ENCODE measurements at places on chromosomes 1 and 21. TPM values are rescaled to one million over a fixed set of nuclear protein-coding genes. Genes with fewer than 3 reads are reported as not detected.

The S100A3 gene
- total RNA-seq = not detected

The AKT3 gene
- 41.4 TPM for total RNA-seq

The NCAM2 gene
- not detected for total RNA-seq

The TMEM82 gene
- not detected for total RNA-seq

The ZMPSTE24 gene
- total RNA-seq = 25.4 TPM

The OLIG2 gene
- not detected for total RNA-seq

The GPR161 gene
- 0.65 TPM for total RNA-seq

The UBASH3A gene
- total RNA-seq = 70.6 TPM

The LDLRAD1 gene
- total RNA-seq = not detected

The GPR37L1 gene
- not detected for total RNA-seq

The LCE1D gene
- total RNA-seq = not detected

The NBPF4 gene
- total RNA-seq = not detected

The TMEM200B gene
- total RNA-seq = not detected

The SPRR2B gene
- not detected for total RNA-seq

The RGS13 gene
- not detected for total RNA-seq

The BSND gene
- 0.13 TPM for total RNA-seq

The SCAMP3 gene
- 87.5 TPM for total RNA-seq

The LRRC41 gene
- 40.3 TPM for total RNA-seq

The SPRR1B gene
- total RNA-seq = not detected

The SHISA4 gene
- 0.81 TPM for total RNA-seq

The HES4 gene
- total RNA-seq = not detected

The KCNE2 gene
- total RNA-seq = not detected

The C4BPA gene
- not detected for total RNA-seq

The DNALI1 gene
- 0.13 TPM for total RNA-seq

The INSRR gene
- 0.13 TPM for total RNA-seq

The VWA5B1 gene
- total RNA-seq = not detected

The C1QTNF12 gene
- total RNA-seq = 4.2 TPM

The LHX8 gene
- not detected for total RNA-seq

The TNFRSF1B gene
- 447 TPM for total RNA-seq

The FCAMR gene
- total RNA-seq = not detected

The S100A7A gene
- total RNA-seq = not detected

The WNT3A gene
- not detected for total RNA-seq

The LINGO4 gene
- 1.2 TPM for total RNA-seq

The DMRTA2 gene
- total RNA-seq = not detected

The BEND5 gene
- 0.80 TPM for total RNA-seq

The NPL gene
- total RNA-seq = 3.7 TPM

The SERTAD4 gene
- not detected for total RNA-seq

The ZBTB8A gene
- total RNA-seq = 0.20 TPM

The ANKRD45 gene
- not detected for total RNA-seq

The LRRC7 gene
- not detected for total RNA-seq

The FNDC10 gene
- 2.7 TPM for total RNA-seq

The DYRK1A gene
- 73.6 TPM for total RNA-seq

The ANGPTL3 gene
- not detected for total RNA-seq

The NR1I3 gene
- not detected for total RNA-seq

The WDR64 gene
- not detected for total RNA-seq

The DDAH1 gene
- total RNA-seq = not detected

The ADGRB2 gene
- total RNA-seq = 0.81 TPM

The C1orf94 gene
- total RNA-seq = not detected

The FCRL6 gene
- total RNA-seq = not detected

The ASAP3 gene
- total RNA-seq = 0.63 TPM

The RNF207 gene
- 16.4 TPM for total RNA-seq

The HAPLN2 gene
- not detected for total RNA-seq

The C1orf159 gene
- total RNA-seq = 18.6 TPM

The DYNLT5 gene
- total RNA-seq = not detected

The PTPRC gene
- total RNA-seq = 731 TPM

The SHISAL2A gene
- 10.8 TPM for total RNA-seq

Measured in activated CD4-positive, alpha-beta memory T cell treated with anti-CD3 and anti-CD28 coated beads, Interleukin-2, amount 10 ng/mL, durations not matched to agents 7 days and 5 days (primary cell).